ENCODE measurements at places on chromosomes 4 and X.

- no peak for DNase-seq
These were observed 81.0 kb downstream of the PCDH18 start for GRCh38 chr4:137451172-137451825.

- DNase-seq = no peak
These were observed 45.7 kb downstream of the RTL9 start for GRCh38 chrX:110404376-110404775.

- peak; percentile 59 for DNase-seq
These were observed 49.7 kb downstream of the RASL11B start for GRCh38 chr4:52911684-52912294.

GRCh38 chrX:95860127-95860526 lies 824.5 kb upstream of the DIAPH2 start:
- DNase-seq = no peak

GRCh38 chr4:56465599-56466295 lies 1.7 kb upstream of the SRP72 start:
- peak; percentile 23 for DNase-seq

- DNase-seq = peak; percentile 46
These were observed 21.8 kb downstream of the HAUS3 start for GRCh38 chr4:2220016-2220630.

DNA sequence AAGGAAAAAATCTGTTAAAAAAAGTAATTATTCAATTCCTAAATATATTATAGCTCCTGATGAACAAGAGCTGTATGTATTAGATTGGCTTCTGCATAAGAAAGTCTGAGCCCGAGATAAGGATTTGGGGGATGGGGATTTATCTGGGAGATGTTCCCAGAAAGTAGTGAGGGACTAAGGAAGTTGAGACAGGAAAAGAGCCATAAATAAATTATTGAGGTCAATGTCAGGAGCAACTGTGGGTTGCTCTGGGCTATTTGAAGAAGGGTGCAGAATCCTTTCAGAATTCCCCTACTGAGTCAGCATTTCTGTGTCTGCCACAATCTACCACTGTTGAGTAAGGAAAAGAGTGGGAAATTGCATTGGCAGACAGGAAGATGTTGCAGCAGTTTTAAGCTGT lies 3.1 kb upstream of the TDO2 start:
- DNase-seq = no peak

- DNase-seq = no peak
These were observed 3.1 kb upstream of the GPR78 start for GRCh38 chr4:8577046-8577445.

DNA sequence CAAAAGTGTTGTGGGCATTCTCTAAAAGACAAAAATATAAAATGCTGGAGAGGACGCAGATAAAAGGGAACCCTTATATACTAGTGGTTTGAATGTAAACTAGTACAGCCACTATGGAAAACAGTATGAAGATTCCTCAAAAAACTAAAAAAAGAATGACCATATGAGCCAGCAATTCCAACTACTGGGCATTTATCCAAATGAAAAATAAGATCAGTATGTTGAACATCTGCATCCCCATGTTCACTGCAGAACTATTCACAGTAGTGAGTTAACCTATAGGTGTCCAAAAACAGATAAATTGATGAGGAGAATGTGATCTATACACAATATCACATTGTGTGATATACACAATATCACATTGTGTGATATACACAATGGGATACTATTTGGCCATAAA lies 1615.3 kb downstream of the PCDH18 start:
- DNase-seq = no peak

GRCh38 chrX:31074522-31074921 lies 2.7 kb upstream of the FTHL17 start:
- DNase-seq = no peak

GRCh38 chr4:70601422-70602039 lies 9.5 kb downstream of the AMBN start:
- DNase-seq = peak; percentile 48

- no peak for DNase-seq
These were observed 30.6 kb downstream of the TBC1D9 start for GRCh38 chr4:140725556-140725955.
